ENCODE measurements at places on chromosomes 4 and X.

- DNase-seq = peak; percentile 4
Measured at GRCh38 chr4:1711571-1712215, 426 bp downstream of the SLBP start.

GRCh38 chr4:23348789-23349498, 540.9 kb downstream of the PPARGC1A start:
- no peak for DNase-seq

DNA sequence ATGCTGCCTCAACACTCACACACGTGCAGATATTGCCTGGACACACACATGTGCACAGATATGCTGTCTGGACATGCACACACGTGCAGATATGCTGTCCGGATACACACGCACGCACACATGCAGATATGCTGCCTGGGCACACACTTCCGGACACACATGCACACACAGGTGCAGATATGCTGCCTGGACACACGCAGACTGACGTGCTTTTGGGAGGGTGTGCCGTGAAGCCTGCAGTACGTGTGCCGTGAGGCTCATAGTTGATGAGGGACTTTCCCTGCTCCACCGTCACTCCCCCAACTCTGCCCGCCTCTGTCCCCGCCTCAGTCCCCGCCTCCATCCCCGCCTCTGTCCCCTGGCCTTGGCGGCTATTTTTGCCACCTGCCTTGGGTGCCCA, 14.7 kb downstream of the FGFRL1 start:
- DNase-seq = no peak

DNA sequence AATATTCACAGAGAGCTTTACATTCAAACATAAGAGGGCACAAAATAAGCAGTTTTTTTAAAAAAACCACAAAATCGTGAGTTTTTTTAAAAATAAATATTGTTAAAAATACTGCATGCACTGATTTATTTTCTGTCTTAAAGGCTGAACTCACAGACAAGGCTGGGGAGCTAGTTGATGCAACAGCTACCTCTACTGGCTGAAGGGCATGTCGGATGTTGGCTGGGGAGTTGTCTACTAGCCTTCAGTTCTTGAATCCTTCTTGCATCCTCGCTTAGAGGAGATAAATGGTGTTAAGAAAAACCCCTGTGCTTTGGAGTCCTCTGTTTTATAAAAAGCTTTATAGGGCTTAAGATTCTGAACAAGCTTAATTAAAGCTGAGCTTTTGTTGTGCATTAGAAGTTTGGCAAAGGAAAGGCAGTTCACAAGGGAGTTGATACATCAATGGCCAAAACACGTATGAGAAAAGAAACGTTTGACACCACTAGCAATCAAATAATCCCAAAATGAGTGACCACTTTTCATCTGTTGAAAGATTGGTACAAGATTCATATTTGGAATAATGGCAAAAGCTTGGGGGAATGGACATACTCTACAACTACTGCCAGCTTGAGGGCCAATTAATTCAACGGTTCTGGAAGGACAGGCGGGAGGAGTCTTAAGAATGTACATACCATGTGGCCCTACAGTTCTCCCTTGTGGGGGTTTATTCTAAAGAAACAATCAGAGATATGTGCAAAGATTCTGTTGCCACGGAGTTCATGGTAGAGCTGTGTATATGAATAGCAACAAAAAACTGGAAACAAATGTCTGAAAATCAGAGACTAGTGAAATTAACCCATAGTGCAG, 94.7 kb downstream of the SEL1L3 start:
- DNase-seq = peak; percentile 75

DNA sequence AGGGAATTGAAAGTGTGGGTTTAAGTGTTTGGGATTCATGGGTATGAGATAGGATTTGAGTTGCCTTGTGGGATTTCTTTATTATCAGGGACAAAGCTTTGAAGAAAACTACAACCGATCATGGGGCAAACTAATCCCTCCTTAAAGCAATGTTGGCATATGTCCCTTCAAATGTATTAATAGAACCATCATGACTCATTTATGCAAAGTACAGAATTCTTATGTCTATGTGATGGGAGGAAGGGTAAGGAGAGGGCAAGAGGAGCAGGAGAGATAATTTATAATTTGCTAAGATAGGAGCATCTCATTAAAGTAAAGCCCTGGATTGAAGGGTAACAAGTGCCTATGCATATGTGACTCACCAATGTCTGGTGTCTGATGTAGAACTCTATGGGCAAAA, 94.2 kb downstream of the PHEX start:
- DNase-seq = no peak

DNA sequence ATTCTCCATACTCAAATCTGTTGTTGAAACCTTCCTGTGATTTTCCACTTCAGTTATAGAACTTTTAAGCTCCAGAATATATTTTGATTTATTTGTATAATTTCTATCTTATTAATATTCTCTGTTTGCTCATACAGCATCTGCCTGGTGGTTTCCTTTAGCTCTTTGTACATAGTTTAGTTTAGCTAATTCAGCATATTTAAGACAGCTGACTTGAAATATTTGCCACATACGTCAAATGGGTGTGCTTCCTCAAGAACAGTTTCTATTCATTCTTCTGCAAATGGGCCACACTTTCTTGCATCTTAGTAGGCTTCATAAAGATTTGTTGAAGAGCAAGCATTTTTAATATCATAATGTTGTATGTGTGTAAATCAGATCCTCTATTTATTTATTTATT, 101.8 kb downstream of the MAGEC1 start:
- DNase-seq = no peak

DNA sequence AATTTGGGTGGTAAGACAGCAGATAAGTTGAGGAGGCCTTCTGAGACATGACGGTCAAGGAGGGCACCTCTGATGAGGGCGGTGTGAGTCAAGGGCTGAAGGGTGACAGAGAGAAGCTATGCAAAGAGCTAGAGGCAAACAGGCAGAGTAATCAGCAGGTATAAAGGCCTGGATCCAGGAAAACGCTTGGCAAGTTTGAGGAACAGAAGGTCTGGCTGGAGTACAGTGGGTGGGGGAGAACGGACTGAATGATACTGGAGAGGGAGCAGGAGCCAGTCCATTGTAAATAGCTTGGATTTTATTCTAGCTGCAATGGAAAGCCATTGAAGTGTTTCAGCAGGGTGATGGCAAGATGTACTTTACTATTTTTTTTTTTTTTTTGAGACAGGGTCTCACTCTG, 39.3 kb downstream of the RAB33B start:
- no peak for DNase-seq

DNA sequence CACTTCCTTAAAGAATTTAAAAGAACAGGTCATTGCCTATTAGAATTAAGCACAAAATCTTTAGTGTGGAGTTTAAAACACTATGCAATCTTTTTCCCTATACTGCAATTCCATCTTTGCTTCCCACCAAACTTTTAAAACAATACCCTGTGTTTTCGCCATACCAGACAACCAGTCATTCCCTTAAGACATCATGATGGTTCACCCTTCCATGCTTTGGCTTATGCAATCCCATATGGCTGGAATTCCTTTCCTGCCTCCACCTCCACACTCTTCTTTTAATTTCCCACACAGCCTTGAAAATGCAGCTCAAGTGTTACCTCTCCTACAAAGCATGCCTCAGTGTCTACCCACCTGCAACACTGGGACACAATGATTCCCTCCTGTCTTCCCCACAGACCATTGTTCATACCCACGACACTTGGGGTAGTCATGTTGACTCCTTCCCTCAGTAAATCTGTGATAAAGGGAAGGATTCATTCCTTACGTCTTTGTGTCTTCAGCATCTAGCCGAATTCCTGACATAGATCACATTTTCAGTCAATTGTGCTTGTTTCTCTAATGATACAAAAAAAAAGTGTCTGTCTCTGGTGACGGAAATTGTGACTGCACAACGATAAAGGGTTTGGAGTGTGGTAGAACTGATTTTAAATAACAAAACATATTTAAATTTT, 166.3 kb downstream of the FNIP2 start:
- DNase-seq = no peak

Measured in hippocampal formation (tissue), 2 donors.